ENCODE measurements at places on chromosomes 1 and 21.
A peak's percentile ranks its signal among the peaks of the same experiment; 100 is the strongest.

GRCh38 chr1:36143424-36143823 lies 5.9 kb downstream of the TRAPPC3 start:
- H3K4me1 ChIP-seq: peaks cover 58% of the 10 kb centered on the region
- H3K27me3 ChIP-seq: no peaks in the 10 kb centered on the region
- DNase-seq: no peak
- peak overlapping the region; percentile 9 for H3K27ac ChIP-seq

DNA sequence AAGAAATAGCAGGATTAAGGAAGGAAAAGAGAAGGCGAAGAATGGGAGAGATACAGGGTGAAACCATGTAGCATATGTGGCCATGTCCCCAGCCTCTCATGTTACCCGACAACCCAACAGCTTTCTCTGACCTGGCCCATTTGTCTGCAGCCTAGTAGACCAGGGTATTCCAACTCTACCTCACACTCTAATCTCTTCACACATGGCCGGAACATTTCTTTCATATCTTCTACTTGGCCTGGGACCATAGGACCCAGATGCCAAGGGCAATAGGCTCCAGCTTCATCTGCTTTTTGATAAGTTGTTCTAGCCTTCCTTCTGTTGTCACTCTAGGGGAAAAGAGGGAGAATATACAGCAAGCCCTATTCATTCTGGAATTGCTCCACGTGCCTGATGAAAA lies 95.0 kb upstream of the DPT start:
- no peak overlapping the region for H3K4me3 ChIP-seq
- no peaks in the 10 kb centered on the region for H3K27me3 ChIP-seq
- peak overlapping the region; percentile 72 for H3K27ac ChIP-seq

GRCh38 chr1:113830039-113830438 lies 17.8 kb upstream of the RSBN1 start:
- peaks cover 3% of the 10 kb centered on the region for H3K27me3 ChIP-seq
- no peaks in the 10 kb centered on the region for H3K4me1 ChIP-seq

DNA sequence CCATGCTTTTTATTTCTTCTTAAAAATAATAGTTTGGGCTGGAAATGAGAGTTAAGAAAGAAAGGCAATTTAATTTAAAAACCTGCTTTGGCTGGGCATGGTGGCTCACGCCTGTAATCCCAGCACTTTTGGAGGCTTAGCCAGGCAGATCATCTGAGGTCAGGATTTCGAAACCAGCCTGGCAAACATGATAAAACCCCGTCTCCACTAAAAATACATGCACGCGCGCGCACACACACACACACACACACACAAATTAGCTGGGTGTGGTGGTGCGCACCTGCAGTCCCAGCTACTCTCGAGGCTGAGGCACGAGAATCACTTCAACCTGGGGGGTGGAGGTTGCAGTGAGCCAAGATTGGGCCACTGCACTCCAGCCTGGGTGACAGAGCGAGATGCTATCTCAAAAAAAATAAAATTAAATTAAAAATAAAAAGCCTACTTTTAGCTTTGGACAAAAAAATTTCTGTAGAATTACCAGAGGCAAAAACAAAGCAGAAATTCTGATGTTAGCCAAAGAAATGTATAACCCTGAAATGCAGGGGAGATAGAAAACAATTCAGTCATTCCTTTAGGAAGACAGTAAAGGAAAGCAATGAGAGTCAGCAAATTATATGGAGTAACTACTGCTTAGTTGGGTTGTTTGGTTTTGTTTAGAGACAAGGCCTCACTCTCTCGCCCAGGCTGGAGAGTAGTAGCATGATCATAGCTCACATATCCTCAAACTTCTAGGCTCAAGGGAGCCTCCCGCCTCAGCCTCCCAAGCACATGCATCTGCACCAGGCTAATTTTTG lies 15.7 kb upstream of the IPP start:
- H3K36me3 ChIP-seq: no peaks in the 10 kb centered on the region
- H3K4me3 ChIP-seq: no peak overlapping the region
- H3K27me3 ChIP-seq: no peaks in the 10 kb centered on the region
- no peak overlapping the region for H3K27ac ChIP-seq

GRCh38 chr1:31241321-31241720 lies 1.6 kb upstream of the NKAIN1 start:
- no peak for DNase-seq
- peaks cover 13% of the 10 kb centered on the region for H3K4me1 ChIP-seq
- H3K36me3 ChIP-seq: no peaks in the 10 kb centered on the region
- no peak overlapping the region for H3K4me3 ChIP-seq
- H3K27me3 ChIP-seq: peaks cover 63% of the 10 kb centered on the region

DNA sequence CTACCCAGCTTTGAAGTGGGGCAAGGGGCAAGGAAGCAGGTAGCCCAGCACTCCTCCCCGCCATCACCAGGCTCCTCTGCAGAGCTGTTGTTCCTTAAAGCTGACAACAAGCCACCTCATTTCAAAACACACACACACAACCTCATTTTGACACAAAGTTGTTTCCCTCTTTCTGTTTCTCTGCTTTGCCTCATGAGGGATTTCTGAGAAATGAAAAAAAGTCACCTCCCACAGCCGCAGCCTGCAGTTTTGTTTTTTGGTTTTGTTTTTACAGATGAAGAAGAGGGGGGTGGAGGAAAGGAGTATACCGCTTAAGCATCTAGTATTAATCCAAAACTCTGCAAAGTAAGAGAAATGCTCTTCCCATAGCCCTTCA lies 12.1 kb downstream of the MCL1 start:
- H3K4me1 ChIP-seq: peaks cover 100% of the 10 kb centered on the region
- DNase-seq: no peak
- H3K36me3 ChIP-seq: peaks cover 23% of the 10 kb centered on the region
- no peaks in the 10 kb centered on the region for H3K27me3 ChIP-seq

- peak overlapping the region; percentile 82 for H3K27ac ChIP-seq
- H3K4me3 ChIP-seq: peak overlapping the region; percentile 71
- H3K36me3 ChIP-seq: peaks cover 49% of the 10 kb centered on the region
- peaks cover 18% of the 10 kb centered on the region for H3K4me1 ChIP-seq
Measured at GRCh38 chr1:145846201-145846612, 777 bp downstream of the NUDT17 start.

DNA sequence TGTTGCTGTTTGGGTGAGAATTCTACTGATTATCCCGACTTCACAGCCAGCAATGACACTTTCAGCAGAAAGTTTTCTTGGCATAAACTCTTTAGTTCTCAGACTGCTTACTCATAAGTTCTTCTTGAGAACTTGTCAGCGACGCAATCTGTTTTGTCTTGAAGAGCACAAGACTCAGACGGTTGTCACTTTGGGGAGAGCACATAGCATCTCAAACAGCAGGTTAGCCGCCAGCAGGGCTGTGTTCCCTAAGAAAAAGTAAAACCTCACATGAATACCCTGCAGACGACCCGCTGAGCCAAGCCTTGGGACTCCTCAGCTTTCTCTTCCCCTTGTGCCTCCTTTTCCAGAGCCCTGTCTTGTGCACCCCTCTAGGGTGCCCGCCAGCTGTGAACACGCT lies 11.4 kb downstream of the AGMAT start:
- H3K27me3 ChIP-seq: no peaks in the 10 kb centered on the region
- peaks cover 27% of the 10 kb centered on the region for H3K36me3 ChIP-seq
- H3K4me3 ChIP-seq: no peak overlapping the region
- DNase-seq: no peak

GRCh38 chr1:15243275-15244043 lies 3.6 kb upstream of the FHAD1 start:
- H3K27ac ChIP-seq: no peak overlapping the region
- no peak overlapping the region for H3K4me3 ChIP-seq
- H3K36me3 ChIP-seq: no peaks in the 10 kb centered on the region
